ENCODE measurements at places on chromosomes 4 and X.

GRCh38 chr4:155371432-155372043 is 5.2 kb downstream of the MAP9 start:
- DNase-seq, result peak; percentile 26

GRCh38 chrX:19832191-19832965 is 55.0 kb downstream of the SH3KBP1 start:
- DNase-seq, result no peak

GRCh38 chrX:122567911-122568310 is 616.2 kb upstream of the GRIA3 start:
- no peak for DNase-seq

GRCh38 chr4:182749667-182750167 is 167.5 kb downstream of the DCTD start:
- DNase-seq, result no peak

DNA sequence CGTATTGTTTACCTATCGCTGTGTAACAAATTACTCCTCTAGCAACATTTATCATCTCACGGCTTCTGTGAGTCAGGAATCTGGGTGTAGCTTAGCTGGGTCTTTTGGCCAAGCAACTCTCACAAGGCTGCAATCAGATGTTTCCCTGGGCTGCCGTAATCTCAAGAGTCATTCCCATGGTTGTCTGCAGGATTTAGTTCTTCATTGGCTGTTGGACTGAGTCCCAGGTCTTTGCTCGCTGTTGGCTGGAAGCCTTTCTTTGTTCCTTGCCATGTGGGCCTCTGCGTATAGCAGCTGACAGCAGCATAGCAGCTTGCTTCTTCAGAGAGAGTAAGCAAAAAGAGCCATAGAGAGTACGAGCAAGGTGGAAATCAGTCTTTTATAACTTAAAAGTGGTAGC is 16.8 kb downstream of the POLR2B start:
- DNase-seq, result no peak
